ENCODE measurements at places on chromosomes 12 and 14.

- no peak for DNase-seq
Measured at GRCh38 chr12:4284306-4284705, 10.7 kb downstream of the CCND2 start.

GRCh38 chr14:61866932-61867920 is 105.0 kb downstream of the SNAPC1 start:
- no peak for DNase-seq

- DNase-seq = no peak
Measured at GRCh38 chr14:45057349-45057748, 26.6 kb upstream of the PRPF39 start.

GRCh38 chr12:11795913-11796459 is 146.5 kb downstream of the ETV6 start:
- DNase-seq = no peak
